ENCODE measurements at places on chromosomes 5 and 9.

DNA sequence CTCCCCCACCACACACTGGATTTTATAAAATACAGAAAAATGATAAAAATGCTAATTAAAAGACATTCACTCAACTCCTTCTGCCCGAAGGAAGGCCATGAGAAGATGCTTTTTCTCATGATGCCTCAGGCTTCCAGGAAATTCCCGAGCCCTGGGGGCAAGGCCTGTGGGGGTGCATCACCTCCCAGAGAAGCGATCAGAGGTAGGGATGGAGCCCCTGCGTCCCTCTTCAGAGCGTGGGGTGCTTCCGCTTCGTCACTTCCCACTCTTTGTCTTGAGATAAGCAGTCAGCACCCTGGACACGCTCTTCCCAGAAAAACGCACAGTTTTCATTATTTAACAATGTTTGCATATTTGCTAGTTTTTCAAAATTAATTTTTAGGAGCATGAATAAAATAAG lies 33.3 kb upstream of the SH3PXD2B start:
- no peak for DNase-seq

DNA sequence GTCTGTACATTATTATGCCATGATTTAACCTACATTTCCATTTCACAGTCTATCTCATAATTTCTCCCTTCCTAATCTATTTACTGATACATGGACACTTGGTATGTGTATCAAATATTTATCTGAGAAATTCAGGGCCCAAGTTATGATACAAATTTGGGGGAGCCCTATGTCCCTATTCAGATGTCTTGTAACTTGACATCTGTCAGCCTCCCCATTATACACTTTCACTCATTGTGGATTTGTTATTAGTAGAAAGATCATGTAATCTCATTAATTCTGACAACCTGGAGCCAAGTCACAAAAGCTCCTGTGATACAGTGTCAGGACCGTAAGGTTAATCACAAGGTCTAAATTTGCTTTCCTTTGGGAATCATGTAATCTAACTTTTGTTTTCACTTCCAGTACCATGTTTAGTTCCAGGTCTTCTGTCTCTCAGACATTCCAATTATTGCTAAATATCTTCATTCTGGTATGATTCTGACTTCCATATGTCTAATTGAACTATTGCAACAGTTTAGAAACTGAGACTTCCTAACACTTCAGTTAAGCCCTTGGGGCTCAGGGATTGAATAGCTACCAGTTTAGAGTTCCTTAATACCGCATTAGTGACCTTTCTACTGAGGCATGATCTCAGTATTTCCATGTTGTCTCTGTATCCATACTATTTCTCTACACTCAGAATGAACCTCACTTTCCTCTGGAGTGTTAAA lies 182.9 kb upstream of the NUDT12 start:
- DNase-seq, result no peak

GRCh38 chr5:8060953-8061429 lies 192.0 kb downstream of the MTRR start:
- DNase-seq, result no peak

DNA sequence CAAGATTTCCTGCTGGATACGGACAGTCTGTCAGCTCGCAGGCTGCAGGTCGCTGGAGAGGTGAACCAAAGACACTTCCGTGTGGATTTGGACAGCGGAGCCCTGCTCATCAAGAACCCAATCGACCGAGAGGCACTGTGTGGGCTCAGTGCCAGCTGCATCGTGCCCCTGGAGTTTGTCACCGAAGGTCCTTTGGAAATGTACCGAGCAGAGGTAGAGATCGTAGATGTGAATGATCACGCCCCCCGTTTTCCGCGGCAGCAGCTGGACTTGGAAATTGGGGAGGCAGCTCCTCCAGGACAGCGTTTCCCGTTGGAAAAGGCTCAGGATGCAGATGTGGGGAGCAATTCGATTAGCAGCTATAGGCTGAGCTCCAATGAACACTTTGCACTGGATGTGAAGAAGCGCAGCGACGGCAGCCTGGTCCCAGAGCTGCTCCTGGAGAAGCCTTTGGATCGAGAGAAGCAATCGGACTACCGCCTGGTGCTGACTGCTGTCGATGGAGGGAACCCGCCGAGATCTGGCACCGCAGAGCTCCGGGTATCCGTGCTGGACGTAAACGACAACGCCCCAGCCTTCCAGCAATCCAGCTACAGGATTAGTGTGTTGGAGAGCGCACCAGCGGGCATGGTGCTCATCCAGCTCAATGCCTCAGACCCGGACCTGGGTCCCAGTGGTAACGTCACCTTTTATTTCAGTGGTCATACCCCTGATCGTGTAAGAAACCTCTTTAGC lies 658 bp downstream of the PCDHGC4 start:
- no peak for DNase-seq

DNA sequence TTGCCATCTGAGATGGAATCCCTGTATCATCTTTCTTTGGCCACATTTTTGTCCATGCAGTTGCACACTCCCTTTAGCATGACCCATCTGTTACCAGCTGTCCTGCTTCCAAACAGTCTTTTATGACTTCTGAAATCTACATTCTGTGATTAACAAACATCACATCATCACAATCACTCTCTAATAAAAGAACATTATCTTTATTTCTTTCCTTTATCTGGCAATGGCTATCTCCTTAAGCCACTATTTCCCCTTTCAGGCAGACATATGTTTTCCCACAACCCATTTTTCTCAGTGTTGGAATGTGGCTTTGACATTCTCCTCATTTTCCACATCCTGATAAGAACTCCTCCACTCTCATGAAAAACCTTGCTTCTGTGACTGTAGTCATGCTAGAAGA lies 141.0 kb downstream of the ST8SIA4 start:
- no peak for DNase-seq

- DNase-seq, result no peak
Measured at GRCh38 chr5:38885208-38885607, 39.4 kb downstream of the OSMR start.

DNA sequence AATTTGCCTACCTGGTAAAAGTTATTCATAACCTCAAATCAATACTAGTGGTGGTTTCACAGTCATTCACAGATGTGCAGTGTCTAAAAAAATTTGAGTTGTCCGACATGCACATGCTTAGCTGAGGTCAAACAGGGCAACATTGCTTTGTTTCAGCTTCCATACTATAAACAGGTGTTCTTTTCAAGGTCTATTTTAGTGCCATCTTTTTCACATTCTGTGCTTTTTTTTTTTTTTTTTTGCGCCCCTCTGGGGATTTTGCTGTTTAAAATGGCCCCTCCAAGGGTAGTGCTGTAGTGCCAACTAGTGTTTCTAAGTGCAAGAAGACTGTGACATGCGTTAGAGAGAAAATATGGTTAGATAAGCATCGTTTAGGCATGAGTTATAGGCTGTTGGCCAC lies 14.5 kb downstream of the PHAX start:
- DNase-seq, result no peak

DNA sequence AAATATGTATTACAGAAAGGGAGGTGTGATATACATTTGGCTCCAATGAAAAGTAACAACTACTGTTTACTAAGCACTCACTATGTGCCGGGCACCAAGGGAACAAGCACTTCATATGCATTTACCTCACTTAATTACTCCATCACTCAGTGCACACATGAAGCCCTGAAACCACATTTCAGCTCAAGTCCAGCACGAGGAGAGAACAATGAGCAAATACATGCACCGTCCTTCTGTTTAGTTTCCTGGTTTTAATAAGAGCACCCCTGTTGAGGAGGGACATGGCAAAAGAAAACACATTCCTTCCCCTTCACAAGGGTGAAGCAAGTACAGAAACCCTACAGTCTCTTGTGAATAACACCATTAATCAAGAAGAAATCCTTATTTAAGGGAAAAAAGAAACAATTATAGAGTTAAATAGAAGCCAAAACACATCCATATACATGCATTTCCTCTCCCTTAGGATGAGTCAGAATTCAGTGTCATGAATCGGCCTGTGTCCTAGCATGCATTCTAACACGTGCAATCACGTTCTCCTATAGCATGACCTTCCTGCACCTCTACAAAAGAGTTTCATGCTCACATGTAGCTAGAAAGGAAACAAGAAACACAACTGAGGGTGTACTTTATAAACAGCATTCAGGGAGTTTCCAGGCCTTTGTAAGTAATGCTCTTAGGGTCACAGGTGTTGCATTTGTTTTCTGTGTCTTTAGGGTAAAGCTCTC lies 411.6 kb downstream of the BNC2 start:
- DNase-seq, result no peak

- DNase-seq, result no peak
Measured at GRCh38 chr9:127187231-127187956, 65.0 kb upstream of the ANGPTL2 start.

GRCh38 chr5:55031492-55031891 lies 7.4 kb downstream of the GZMK start:
- DNase-seq, result no peak

GRCh38 chr5:18393565-18394442 lies 759.5 kb downstream of the TAF11L14 start:
- no peak for DNase-seq

- DNase-seq, result no peak
Measured at GRCh38 chr5:67106626-67107342, 89.8 kb downstream of the CD180 start.

DNA sequence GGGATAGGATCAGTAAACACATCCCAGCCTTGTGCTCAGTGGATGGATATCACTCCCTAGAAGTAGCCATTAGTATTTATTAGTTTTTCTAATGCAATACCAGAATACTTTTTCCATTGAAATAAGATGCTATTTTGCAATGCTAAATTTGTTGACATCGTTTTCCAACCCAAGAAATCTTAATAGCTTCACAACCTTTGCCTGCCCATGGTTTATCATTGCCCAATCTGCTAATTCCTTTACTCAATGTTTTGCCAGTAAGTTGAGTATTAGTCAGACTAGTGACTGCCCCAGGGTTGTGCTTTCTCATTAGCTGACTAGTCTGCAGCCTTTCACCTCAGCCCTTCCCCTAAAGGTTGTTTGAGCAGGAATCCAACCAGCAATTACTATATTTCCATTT lies 62.9 kb downstream of the NREP start:
- no peak for DNase-seq

DNA sequence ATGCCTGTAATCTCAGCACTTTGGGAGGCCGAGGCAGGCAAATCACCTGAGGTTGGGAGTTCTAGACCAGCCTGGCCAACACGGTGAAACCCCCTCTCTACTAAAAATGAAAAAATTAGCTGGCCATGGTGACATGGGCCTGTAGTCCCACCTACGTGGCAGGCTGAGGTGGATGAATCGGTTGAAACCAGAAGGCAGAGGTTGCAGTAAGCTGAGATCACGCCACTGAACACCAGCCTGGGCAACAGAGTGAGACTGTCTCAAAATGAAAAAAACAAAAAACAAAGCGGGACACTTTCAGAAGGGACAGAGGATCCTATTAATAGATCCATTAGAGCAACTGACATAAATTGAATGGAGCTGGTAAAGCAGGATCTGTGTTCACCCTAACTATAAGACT lies 89.6 kb upstream of the SGCD start:
- no peak for DNase-seq

DNA sequence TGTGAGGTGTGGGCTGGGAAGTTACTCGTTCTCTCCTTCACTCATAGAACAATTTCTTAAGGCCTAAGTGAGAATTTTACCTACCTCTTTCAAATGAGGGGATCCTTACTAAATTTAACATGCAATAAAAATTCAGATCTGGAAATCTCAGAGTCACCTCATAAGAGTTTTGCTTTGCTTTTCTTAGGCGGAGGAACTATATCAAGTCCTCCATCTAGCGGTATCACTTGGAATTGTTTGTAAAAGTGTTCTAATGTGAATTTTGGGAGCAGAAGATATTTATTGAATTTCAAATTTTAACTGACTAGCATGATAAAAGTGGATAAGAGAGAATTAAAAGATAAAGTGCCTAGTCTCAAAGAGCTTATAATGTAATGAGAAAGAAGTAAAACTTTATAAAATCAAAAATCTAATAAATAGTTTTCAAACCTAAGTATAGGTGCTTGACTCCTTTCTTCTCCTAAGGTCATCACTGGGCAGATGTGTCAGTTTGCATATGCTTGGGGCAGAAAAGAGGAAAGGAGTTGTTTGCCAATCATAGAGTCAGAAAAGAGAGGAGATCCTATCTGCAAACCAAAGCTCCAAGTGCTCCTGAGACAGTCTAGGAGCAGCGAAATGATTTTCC lies 145.7 kb upstream of the DAB2 start:
- DNase-seq, result no peak

DNA sequence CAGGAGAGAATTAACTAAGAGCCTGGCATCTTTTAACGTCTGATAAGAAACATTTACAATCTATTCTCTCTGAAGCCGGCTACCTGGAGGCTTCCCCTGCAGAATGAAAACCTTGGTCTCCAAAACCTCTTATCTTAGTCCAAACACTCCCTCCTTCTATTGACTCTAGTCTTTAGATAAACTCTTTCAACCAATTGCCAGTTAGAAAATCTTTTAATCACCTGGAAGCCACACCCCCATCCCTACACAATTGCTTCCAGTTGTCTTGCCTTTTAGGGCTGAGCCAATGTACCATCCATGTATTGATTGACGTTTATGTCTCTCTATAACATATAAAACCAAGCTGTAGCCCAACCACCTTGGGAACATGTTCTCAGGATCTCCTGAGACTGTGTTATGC lies 1343.1 kb upstream of the C9orf72 start:
- no peak for DNase-seq

GRCh38 chr5:143281226-143281625 lies 122.3 kb downstream of the NR3C1 start:
- no peak for DNase-seq

All from activated T-helper 1 cell treated with Interleukin-2 at 50 U/mL for 16 hours (primary cell).